ENCODE measurements at places on chromosomes 16 and 17.

- H3K4me1 ChIP-seq, result peaks cover 31% of the 10 kb centered on the region
- no peaks in the 10 kb centered on the region for H3K36me3 ChIP-seq
- H3K27ac ChIP-seq, result no peak overlapping the region
Observed at GRCh38 chr17:38604479-38605403, 1.0 kb downstream of the SRCIN1 start.

GRCh38 chr17:38660097-38661025, 14.4 kb downstream of the EPOP start:
- H3K36me3 ChIP-seq, result no peaks in the 10 kb centered on the region
- no peaks in the 10 kb centered on the region for H3K4me1 ChIP-seq
- no peak overlapping the region for H3K4me3 ChIP-seq
- DNase-seq, result no peak
- H3K27ac ChIP-seq, result no peak overlapping the region
- H3K27me3 ChIP-seq, result no peaks in the 10 kb centered on the region

DNA sequence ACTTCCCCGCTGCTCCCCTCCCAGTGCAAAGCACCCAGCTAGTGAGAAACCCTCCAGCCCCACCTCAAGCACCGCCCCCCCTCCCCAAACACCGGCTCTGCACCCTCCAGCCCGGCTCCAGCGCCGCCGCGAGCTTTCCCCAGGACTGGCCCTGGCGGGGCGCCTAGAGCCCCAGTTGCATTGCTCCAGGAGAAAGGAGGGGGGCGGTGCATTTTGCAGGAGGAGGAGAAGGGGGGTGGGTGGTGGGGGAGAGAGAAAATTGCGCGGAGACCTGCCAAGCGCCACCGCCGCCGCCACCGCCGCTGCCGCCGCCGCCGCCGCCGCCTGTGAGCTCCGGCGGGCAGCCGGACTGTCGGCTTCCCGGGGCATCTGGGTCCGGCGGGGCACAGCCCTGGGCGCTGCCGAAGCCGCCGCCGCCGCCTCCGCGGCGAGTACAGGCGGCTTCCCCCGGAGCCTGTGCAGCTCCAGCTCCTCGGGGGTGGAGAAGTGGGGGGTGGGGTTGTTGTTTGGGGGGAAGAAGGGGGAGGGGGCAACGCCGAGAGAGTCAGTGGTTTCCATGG, 333 bp upstream of the NOG start:
- DNase-seq, result no peak
- H3K4me3 ChIP-seq, result peak overlapping the region; percentile 67
- peaks cover 59% of the 10 kb centered on the region for H3K27me3 ChIP-seq
- H3K4me1 ChIP-seq, result peaks cover 62% of the 10 kb centered on the region

- no peak overlapping the region for H3K27ac ChIP-seq
- no peaks in the 10 kb centered on the region for H3K4me1 ChIP-seq
- H3K27me3 ChIP-seq, result no peaks in the 10 kb centered on the region
- H3K36me3 ChIP-seq, result no peaks in the 10 kb centered on the region
Observed at GRCh38 chr16:23924128-23924527, 88.3 kb downstream of the PRKCB start.

GRCh38 chr17:44842748-44843147, 4.9 kb upstream of the HIGD1B start:
- H3K27me3 ChIP-seq, result no peaks in the 10 kb centered on the region
- peaks cover 20% of the 10 kb centered on the region for H3K4me1 ChIP-seq
- H3K27ac ChIP-seq, result no peak overlapping the region
- no peak for DNase-seq
- H3K4me3 ChIP-seq, result no peak overlapping the region

DNA sequence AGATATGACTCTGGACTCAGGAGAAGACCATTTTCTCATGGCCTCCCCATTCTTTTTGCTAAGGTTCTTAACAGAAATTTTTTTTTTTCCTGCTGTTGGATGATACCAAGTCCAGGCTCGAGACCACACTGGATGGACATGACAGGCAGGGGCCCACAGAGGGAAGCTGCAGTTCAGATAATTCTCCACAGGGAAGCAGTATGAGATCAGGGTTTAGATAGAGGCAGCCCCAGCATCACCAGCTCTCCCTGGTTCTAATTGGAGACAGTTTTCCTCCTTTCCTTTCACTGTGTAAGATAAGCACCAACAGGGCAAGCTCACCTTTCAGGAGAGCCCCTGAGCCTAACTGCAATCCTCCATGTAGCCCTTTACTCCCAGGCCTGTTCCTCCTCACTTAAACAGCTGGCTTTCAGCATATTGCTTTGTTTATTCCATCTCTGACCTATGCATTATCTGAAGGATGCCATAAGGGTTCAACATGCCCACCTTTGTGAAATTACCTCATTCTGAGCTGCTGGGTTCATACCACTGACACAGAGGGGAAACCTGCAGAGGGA, 108.1 kb downstream of the SNX11 start:
- DNase-seq, result no peak
- peaks cover 42% of the 10 kb centered on the region for H3K27me3 ChIP-seq
- no peak overlapping the region for H3K4me3 ChIP-seq

DNA sequence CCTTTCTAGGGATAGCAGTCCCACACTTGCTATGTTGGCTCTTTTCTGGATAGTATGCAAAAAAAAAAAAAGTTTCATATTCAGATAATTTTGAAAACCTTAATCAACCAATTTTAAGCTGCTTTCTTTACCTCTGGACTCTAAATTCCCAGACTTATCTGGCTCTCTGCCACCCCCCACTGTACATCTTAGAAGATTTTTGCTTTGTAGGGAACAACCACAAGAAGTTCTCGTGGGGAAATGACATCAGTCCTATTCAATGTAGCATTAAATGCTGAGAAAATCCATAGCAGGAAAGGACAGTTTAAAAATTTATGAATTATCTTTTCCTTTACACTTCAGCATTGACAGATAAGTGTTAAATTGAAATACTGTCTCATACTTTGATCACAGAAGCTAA, 562.7 kb upstream of the HSBP1 start:
- H3K27ac ChIP-seq, result no peak overlapping the region
- H3K36me3 ChIP-seq, result no peaks in the 10 kb centered on the region
- no peak for DNase-seq
- no peaks in the 10 kb centered on the region for H3K4me1 ChIP-seq
- H3K4me3 ChIP-seq, result no peak overlapping the region

GRCh38 chr16:68422396-68422960, 25.8 kb downstream of the SMPD3 start:
- H3K27me3 ChIP-seq, result no peaks in the 10 kb centered on the region
- no peaks in the 10 kb centered on the region for H3K36me3 ChIP-seq
- H3K4me1 ChIP-seq, result no peaks in the 10 kb centered on the region
- H3K4me3 ChIP-seq, result no peak overlapping the region

DNA sequence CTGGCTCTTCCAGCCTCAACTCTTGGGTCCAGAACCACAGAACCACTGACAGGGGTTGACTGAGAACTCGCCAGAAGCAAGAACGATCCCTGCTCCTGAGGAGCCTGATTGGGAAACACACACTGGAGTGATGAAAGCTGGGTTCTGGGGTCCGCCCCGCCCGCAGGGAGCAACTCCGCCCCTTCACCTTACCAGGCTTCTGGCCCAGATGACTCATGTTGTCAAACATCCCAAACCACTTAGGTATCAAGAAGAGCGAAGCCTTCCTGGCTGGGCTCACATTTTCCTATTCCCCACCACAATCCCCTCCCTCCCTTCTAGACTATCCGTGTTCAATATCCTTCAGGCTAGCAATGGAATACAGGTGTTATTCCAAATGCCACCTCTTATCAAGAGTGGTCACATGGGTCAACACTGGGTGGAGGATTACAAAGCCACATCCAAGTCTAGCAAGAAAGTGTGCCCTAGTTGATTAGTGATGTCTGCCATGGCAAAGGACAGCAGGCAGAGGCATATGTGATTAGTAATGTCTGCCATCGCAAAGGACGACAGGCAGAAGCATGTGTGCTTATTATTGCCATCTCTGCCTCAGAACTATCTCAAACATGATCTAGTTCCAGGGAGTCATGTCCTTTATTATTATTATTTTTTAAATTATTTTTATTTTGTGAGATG, 70.5 kb downstream of the TIMM22 start:
- no peak overlapping the region for H3K4me3 ChIP-seq
- no peaks in the 10 kb centered on the region for H3K27me3 ChIP-seq
- no peak overlapping the region for H3K27ac ChIP-seq
- no peak for DNase-seq

DNA sequence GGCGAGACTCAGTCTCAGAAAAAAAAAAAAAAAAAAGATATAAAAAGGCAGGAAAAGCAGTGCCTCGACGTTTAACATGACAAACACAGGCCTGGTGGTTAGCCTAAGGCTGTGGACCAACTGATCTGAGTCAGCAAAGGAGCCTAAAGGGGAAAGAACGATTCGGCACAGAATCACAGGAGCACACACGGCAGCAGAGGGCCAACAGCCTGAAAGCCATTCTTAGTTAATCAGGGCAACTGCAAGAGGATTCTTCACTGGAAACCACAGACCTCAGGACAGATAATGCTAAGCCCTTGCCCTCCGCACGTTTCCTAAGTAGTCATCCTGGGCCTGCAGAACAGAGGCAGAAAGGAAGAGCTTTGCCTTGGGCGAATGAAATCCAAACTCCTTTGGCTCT, 14.7 kb downstream of the TMEM11 start:
- H3K27ac ChIP-seq, result no peak overlapping the region
- no peak overlapping the region for H3K4me3 ChIP-seq
- peaks cover 63% of the 10 kb centered on the region for H3K4me1 ChIP-seq
- H3K27me3 ChIP-seq, result no peaks in the 10 kb centered on the region

GRCh38 chr17:44360826-44361225, 2.8 kb downstream of the FAM171A2 start:
- H3K27ac ChIP-seq, result no peak overlapping the region
- H3K27me3 ChIP-seq, result no peaks in the 10 kb centered on the region
- H3K4me1 ChIP-seq, result peaks cover 25% of the 10 kb centered on the region

DNA sequence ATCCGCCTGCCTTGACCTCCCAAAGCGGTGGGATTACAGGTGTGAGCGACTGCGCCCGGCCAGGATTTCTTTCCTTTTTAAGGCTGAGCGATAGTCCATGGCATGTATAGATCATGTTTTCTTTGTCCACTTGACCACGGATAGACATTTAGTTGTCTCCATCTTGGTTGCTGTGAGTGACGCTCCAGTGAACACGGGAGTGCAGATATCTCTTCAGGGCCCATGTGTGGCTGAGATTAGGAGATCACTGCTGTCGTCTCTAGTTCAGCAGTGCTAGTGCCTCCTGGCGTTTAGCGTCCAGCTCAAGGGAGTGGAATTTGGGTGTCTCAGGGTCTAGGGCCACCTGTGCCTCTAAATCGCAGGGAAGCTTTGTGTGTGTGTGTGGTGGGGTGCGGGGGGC, 41.5 kb downstream of the ABCC1 start:
- peaks cover 5% of the 10 kb centered on the region for H3K36me3 ChIP-seq
- DNase-seq, result no peak
- H3K4me3 ChIP-seq, result no peak overlapping the region
- peak overlapping the region; percentile 81 for H3K27ac ChIP-seq
- H3K4me1 ChIP-seq, result peaks cover 24% of the 10 kb centered on the region

- no peak for DNase-seq
- no peak overlapping the region for H3K27ac ChIP-seq
- H3K4me1 ChIP-seq, result peaks cover 10% of the 10 kb centered on the region
- no peaks in the 10 kb centered on the region for H3K36me3 ChIP-seq
Observed at GRCh38 chr17:69062860-69063581, 2.3 kb upstream of the ABCA9 start.

DNA sequence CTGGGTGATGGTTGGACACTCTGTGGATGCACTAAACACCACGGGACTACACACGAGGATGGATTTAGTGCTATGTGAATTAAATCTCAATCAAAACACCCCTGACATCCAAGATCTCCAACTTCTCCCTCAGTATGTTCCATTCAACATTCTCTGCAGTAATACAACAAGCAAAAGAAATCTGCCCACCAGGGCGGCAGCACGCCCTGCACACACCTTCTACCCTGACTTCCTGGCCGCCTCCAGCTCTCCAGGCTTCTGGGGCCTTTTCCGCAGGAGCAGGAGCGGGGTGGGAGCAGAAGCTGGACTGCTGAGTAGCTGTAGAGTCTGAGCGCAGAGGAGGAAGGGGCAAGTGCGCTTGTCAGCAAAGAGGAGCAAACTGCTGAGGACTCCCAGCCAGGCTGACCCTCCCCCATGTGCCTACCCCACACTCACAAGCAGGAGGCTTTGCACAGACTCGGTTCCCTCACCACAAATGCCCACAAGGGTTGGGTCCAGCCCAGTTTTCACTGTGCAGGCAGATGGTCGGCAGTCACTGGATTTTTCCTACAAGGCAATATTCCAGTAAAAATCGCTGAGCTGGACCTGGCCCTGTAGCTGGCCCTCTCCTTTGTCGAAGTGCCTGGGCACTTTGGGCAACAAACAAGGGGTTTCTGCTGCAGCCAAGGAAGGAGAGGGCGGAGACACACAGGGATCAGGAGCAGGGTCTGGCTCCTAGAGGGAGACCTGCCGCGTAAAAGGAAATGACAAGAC, 22.8 kb downstream of the ZDHHC7 start:
- peaks cover 49% of the 10 kb centered on the region for H3K4me1 ChIP-seq
- no peak overlapping the region for H3K4me3 ChIP-seq
- H3K27ac ChIP-seq, result no peak overlapping the region
- H3K36me3 ChIP-seq, result peaks cover 69% of the 10 kb centered on the region

- H3K4me3 ChIP-seq, result no peak overlapping the region
- DNase-seq, result no peak
- H3K4me1 ChIP-seq, result no peaks in the 10 kb centered on the region
- H3K27me3 ChIP-seq, result no peaks in the 10 kb centered on the region
Observed at GRCh38 chr17:8255499-8255898, 6.4 kb downstream of the PFAS start.

- peak; percentile 81 for DNase-seq
- no peak overlapping the region for H3K4me3 ChIP-seq
- peak overlapping the region; percentile 67 for H3K27ac ChIP-seq
- no peaks in the 10 kb centered on the region for H3K36me3 ChIP-seq
Observed at GRCh38 chr17:77356690-77357201, 216.0 kb downstream of the SEC14L1 start.

DNA sequence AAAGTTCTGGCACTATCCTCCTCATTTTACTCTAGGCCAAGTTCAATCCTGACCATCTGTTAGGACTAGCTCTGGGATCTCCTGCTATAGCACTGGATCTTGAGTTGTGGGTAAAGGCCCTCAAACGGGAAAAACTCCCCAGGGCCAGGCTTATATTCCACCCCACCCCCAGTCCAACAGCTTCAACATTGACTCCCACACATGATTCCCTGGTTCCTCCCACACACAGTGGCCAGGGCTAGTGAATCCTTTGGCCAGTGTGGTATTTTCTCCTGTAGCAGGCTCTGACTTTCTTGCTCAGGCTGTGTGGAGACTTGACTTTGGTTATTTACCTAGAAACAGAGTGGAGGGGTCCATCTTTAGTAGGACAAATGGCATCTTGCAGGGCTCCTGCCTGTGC, 10.3 kb upstream of the AKAP10 start:
- H3K4me3 ChIP-seq, result no peak overlapping the region
- H3K27ac ChIP-seq, result no peak overlapping the region
- no peaks in the 10 kb centered on the region for H3K27me3 ChIP-seq
- no peak for DNase-seq
- no peaks in the 10 kb centered on the region for H3K36me3 ChIP-seq

DNA sequence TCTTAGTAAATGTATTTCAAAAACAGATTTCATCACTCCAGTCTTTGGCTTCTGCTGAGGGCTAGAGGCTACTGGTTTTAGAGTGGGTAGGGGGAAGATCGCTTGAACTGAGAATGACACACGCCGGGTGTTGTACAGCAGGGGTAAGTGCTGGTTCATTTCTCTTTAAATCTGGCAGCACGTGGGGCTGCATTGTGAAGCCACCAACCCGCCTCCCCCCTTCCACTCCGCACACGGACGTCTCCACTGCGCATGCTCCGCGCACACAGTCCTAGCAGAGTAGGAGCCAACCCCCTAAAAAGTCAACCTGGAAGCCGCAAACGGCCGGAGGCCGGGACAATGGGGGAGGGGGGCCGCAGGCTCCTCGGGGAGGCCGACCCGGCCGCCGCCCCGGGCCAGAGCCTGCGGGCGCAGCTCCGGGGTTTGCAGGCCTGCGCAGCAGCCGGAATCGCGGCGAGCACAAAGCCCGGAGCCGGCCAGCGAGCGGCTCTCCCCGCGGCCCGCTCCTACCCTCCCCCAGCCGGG, 1.3 kb downstream of the UBE2G1 start:
- H3K4me1 ChIP-seq, result peaks cover 54% of the 10 kb centered on the region
- DNase-seq, result peak; percentile 97
- peak overlapping the region; percentile 86 for H3K4me3 ChIP-seq
- H3K27ac ChIP-seq, result peak overlapping the region; percentile 97

All from esophagus muscularis mucosa (tissue), 4 donors.